Progenitor cell of endocrine pancreas (in vitro differentiated cells): ENCODE measurements at places on chromosomes 16 and 17. TPM values are rescaled to one million over a fixed set of nuclear protein-coding genes. Genes with fewer than 3 reads are reported as not detected.

DNA sequence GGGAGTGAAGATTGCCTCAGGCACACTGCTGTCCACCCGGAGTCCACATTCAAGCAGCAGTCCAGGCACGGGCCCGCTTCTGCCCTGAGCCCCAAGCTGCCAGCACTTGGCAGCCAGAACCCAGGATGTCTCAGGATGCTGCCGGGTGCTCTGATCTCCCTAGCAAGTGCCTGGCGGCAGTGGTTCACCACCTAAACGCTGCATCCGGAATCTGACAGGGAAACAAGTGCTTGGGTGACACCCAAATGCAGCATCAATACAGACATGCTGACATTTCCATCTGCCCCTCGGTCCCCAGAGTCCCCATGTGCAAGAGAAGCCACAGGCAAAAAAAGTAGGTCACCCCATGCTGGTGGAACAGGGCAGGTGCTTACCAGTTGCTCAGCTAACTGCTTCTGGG, 197.1 kb upstream of the RPL38 start:
- no peak for DNase-seq
- no peaks in the 10 kb centered on the region for H3K36me3 ChIP-seq
- peaks cover 45% of the 10 kb centered on the region for H3K27me3 ChIP-seq
- peaks cover 1% of the 10 kb centered on the region for H3K4me1 ChIP-seq
- no peak overlapping the region for H3K4me3 ChIP-seq

DNA sequence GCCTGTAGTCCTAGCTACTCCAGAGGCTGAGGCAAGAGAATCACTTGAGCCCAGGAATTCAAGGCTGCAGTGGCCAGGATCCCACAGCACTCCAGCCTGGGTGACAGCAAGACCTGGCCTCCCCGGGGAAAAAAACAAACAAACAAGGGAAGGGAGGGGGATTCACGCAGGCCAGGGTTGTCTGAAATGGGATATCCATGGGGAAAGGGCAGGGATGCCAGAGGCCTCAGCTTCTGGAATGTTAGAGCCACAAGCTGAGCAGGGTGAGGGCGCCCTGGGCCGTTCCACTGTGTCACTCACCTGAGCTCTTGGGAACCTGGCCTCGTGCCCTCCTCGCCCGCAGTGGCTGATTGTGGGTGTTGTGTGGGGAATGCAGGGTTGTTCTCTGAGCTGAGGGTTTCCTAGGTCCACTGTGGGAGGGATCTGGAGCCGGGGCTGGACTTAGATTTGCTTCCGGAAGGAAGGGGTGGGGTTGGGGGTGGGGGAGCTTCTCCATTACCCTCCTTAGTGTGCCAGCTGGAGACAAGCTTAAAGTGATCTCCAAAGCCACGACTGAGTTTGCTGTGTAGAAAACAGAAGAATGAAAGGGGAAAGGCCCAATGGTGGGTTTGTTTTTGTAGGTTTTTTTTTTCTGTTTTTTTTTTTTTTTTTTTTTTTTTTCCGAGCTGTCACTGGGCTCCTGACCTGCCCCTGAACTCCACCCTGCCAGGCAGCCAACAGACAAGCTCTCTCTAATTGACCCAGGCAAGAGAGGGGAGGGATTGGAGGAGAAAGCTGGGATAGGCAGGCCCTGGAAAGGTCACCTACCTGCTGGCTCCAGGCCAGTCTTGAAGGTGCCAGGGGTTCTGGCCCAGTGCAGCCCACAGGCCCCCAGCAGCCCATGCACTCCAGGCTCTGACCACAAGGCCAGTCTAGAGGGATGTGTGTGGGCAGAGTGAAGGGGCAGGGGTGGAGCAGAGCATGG, at the start of gene SULT1A1:
Gene SULT1A1, minus strand, starts transcription at position 414 of the 964 bp plus-strand sequence. CDS start 1,189 bp downstream, outside the sequence.
- no peak for DNase-seq
- peaks cover 17% of the 10 kb centered on the region for H3K4me1 ChIP-seq
- H3K4me3 ChIP-seq = peak within 1 kb of the TSS; percentile 70
- no peaks in the 10 kb centered on the region for H3K36me3 ChIP-seq

DNA sequence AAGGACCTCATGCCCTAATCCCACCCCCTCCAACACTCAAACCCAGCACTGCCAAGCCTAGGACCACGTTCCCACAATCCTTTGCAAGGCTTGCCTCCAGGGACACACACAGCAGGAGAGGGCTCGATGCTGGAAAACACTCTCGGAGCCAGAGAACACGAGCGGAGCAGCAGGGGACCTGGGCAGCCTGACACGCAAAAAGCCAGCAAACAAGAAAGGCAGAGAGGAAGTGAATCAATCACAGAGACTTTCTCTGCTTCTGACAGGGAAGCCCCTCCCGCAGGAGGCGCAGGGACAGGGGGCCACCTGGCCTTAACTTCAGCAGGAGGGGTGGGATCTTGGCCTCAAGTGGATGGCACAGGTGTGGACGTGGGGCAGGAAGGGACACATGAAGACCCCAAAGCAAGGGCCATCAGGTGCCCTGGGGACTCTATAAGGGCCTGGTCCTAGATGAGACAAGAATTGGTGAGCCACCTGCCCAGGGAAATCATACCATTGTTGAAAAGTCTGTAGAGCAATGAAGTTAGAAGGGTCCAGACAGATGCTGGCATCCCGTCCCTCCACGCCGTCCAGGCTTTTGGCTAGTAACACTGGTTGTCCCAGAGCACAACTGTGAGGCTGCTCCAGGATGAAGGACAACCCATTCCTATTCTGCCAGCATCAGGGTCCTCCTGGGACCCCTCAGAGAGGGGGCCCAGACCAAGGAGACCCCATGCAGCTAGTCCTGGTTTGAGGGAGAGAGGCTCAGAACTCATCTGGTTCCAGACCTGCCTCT, 2.2 kb downstream of the SDK2 start:
- H3K4me3 ChIP-seq = peak overlapping the region; percentile 35
- H3K27ac ChIP-seq = no peak overlapping the region
- H3K27me3 ChIP-seq = peaks cover 42% of the 10 kb centered on the region
- H3K36me3 ChIP-seq = no peaks in the 10 kb centered on the region

DNA sequence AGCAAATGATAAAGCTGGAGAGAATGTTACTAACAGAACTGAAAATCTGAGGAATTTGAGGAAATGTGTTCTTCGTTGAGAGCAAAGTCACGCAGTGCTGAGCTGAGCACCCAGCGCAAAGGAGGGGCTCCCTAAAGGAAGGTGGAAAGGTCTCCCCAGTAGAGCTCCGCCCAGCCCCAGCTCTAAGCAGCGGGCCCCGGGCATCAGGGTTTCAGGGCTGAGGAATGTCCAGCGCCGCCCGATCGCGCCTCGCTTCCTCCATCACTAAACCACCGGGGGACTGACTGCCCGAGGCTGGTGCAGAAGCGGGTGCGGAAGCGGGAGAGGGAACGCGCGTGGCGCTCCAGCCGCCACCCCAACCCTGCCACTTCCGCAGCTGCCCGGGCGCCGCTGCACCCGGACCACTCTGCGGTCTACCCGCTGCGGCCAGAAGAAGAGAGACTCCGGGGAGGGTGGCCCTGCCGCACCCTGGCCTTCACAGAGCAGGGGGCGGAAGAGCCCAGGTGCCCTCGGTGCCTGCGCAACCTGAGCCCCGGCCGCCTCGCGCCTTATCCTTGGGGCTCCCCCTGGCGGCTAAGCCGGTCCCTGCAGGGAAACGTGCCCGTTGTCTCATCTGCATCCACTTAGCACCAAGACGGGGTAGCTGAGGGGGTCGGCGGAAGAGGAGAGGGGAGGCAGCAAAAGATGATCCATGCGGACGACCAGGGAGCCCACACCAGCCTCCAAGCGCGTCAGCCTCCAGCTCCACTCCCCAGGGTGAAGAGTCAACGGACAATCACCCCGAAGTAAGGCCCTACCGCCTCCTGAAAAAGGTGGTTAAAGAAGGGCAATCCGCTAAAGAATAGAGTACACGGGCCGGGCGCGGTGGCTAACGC, 12.4 kb upstream of the GUCY2D start:
- no peaks in the 10 kb centered on the region for H3K4me1 ChIP-seq
- H3K4me3 ChIP-seq = peak overlapping the region; percentile 58
- peak overlapping the region; percentile 56 for H3K27ac ChIP-seq
- peak; percentile 96 for DNase-seq
- H3K27me3 ChIP-seq = peaks cover 62% of the 10 kb centered on the region

GRCh38 chr16:3180445-3180878, 7.5 kb upstream of the OR1F1 start:
- no peak for DNase-seq
- H3K36me3 ChIP-seq = no peaks in the 10 kb centered on the region
- no peak overlapping the region for H3K4me3 ChIP-seq

GRCh38 chr16:83971165-83972130, 3.4 kb downstream of the NECAB2 start:
- no peaks in the 10 kb centered on the region for H3K36me3 ChIP-seq
- H3K4me1 ChIP-seq = no peaks in the 10 kb centered on the region
- peaks cover 16% of the 10 kb centered on the region for H3K27me3 ChIP-seq
- DNase-seq = no peak
- no peak overlapping the region for H3K4me3 ChIP-seq

The APPBP2 gene
- 54.3 and 61.3 TPM in 2 replicates for total RNA-seq
